NCI-H524 treated with DMSO at 0.1 percent for 48 hours (cell line): ENCODE measurements at places on chromosomes 13 and 19.

GRCh38 chr19:3586707-3587346 lies 1.5 kb downstream of the GIPC3 start:
- DNase-seq: no peak

GRCh38 chr19:50817941-50818858 lies 5.4 kb downstream of the KLK1 start:
- DNase-seq: no peak

DNA sequence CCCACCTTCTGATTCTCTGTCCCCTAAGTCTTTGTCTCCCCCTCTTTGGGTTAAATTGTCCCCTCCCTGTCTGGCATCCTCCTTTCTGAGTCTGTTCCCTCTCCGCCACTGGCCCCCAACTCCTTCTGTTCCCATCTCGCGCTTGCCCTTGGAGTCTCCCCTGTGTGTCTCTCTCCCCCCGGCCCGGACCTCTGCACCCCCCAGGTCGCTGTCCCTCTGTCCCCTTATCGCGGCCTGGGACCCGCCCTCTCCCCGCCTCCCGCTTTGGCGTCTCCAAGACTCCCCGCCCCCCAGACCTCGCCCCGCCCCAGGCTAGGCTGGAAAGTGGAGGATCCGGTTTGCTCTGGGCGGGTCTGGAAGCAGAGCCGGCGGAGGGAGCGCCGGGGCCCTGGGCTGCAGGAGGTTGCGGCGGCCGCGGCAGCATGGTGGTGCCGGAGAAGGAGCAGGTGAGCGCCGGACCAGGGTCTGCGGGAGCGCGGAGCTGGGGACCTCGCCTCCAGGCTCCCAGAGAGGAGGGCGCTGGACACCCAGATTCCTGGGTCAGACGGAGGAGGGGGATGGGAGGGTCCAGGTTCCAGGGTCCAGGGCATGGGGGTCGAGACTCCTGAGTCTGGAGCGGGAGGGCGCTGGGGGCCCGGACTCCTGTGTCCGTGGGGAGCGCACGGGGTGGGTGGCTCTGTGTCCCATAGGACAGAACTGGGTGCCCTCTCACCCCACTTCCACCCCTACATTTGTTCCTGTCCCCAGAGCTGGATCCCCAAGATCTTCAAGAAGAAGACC lies at the start of gene TRPM4:
TSS of gene TRPM4 (plus strand) at position 348 of the 780 bp plus-strand sequence. CDS start at position 423, 75 bp downstream.
- no peak for DNase-seq

- no peak for DNase-seq
These were observed 530.7 kb upstream of the SLITRK1 start for GRCh38 chr13:84413016-84413415.

GRCh38 chr13:98270819-98271218 lies 93.8 kb upstream of the RNF113B start:
- no peak for DNase-seq

DNA sequence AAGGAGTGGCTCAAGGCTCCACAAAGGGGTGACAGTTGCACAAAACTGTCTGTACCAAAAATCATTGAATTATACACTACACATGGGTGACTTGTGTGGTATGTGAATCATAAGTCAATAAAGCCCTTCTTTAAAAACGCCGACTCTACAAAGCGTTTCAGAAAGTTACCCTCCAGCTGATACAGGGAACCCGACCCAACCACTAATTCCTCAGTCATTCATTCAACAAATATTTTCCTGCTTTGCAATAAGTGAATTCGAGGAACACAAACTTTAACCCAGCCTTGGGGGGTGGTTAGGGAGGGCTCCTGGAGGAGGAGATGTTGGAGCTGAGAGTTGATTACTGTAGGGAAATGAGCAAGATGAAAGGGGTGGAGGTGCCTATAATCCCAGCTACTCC lies 32.0 kb downstream of the LTBP4 start:
- no peak for DNase-seq
